ENCODE measurements at places on chromosomes 12 and 14.

GRCh38 chr14:94001016-94001415 is 3.9 kb downstream of the CCDC197 start:
- DNase-seq = peak; percentile 22

GRCh38 chr12:20555771-20556170 is 139.4 kb upstream of the SLCO1C1 start:
- DNase-seq = no peak

GRCh38 chr12:91523831-91524230 is 341.2 kb upstream of the DCN start:
- DNase-seq = no peak

DNA sequence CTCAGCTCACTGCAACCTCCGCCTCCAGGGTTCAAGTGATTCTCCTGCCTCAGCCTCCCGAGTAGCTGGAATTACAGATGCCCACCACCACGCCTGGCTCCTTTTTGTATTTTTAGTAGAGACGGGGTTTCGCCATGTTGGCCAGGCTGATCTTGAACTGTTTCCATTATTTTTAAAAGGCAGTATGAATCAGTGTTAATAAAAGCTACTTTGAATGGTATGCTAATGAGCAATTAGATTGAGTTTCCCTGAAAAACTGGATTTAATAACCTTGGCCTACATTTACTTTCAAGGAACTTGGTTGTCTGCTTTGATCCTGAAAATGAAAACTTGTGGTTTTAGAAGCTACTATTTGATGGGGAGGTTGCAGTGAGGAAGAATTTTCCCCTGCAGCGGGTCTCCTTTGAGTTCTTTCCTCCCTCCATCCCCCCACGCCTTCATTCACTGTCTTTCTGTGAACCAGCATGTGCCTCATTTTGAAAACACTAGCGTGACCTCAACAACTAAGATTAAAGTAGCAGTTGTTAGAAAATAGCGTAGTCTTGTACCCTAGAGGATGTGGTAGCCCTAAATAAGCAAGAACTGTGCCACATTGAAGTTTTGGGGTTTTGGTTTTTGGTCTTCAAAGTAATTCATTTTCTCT is 17.8 kb upstream of the RPS6KA5 start:
- DNase-seq = no peak

GRCh38 chr12:32606443-32606842 is 72.7 kb upstream of the DNM1L start:
- DNase-seq = no peak

DNA sequence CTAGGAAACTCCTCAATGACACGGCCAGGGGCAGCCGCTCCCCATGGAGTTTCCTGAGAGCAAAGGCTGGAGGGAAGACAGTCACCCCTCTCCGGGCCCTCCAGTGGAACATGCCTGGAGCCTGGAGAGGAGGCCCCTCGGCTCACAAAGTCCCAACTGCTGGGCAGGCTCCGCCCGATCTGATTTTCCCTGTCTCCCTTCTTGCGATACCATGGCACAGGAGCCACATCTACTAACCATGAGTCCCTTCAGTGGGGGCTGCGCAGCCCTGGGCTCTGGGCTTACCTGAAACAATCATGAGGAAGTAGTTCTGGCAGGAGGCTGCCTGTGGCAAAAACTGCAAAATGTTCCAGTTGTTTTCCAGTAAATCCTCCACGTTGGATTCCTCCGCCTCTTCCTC is 15.3 kb downstream of the P2RX2 start:
- no peak for DNase-seq

GRCh38 chr12:83664650-83665049 is 977.9 kb downstream of the TMTC2 start:
- DNase-seq = no peak

DNA sequence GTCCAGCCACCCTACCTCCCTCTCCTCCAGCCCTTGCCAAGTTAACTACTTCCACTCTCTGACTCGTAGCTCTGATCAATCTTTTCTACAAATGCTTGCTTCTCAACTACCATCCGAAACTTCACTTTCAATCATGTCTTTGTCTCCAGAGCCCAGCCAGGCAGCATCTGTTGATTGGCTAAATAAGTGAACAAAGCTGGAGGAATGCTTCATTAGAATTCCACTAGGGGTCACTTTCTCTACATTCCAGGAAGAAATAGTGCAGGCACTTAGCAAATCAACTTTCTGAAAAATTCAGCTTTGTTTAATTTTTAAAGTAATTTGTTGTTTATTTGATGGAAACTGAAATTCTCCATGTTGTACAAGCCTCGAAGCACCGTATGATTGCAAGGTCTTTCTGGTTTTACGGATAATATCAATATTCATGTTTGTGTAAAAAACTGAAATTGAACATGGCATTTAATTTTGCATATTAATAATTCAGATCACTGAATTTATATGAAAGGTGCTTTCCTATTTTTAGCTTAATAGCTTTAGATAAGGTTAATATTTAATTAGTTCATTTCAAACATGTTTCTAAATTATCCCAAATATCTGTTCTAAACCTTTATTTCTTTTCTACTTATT is 32.4 kb upstream of the HELB start:
- DNase-seq = peak; percentile 79

GRCh38 chr14:25546826-25547225 is 496.9 kb upstream of the STXBP6 start:
- no peak for DNase-seq

GRCh38 chr12:121637231-121637914 is 11.0 kb downstream of the ORAI1 start:
- no peak for DNase-seq

DNA sequence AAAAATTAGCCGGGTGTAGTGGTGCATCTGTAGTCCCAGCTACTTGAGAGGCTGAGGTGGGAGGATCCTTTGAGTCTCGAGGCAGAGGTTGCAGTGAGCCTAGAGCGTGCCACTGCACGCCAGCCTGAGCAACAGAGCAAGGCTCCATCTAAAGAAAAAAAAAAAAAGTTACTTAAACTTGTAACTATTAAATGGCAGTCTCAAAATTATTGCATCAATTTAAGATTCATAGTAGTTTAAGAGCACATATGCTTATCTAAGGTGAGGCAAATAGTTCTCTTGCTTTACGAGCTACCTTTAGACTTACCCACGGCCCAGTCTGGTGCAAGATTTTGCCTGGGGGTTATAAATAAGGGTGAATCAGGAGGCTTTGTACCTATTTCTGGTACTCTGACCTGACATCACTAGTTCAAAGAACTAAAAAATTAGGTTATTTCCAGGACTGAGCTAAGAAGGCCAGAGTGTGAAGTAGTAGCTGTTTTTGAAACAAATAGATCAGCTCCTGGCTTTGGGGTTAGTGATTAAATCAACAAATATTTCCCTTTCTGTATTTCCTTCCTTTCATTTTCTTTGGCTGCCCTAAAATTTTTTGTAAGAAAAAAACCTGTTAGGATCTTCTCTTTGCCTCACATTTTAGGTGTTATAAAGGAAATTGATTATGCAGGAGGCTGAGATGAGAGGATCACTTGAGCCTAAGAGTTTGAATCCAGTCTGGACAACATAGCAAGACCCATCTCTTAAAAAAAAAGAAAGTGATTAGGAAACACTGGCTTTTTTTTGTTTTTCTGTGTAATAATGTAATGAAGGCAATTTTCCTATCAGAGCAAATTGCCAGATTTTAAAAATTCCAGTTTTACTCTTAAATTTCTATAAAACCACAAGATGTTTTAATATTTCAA is 3.6 kb downstream of the MGAT2 start:
- peak; percentile 48 for DNase-seq
